ENCODE measurements at places on chromosomes 3 and 15. TPM values are rescaled to one million over a fixed set of nuclear protein-coding genes. Genes with fewer than 3 reads are reported as not detected.

DNA sequence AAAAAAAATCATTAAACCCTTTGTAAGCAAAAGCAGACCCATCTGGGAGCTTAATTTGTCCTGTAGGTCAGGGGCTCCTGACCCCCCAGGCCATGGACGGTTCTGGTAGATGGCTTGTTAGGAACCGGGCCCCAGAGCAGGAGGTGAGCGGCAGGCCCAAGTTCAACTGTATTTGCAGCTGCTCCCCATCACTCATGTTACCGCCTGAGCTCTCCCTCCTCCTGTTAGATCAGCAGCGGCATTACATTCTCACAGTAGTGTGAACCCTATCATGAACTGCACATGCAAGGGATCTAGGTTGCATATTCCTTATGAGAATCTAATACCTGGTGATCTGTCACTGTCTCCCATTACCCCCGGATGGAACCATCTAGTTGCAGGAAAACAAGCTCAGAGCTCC is 60.7 kb downstream of the FSIP1 start:
- DNase-seq = no peak

GRCh38 chr3:42042747-42043098 is 48.4 kb upstream of the TRAK1 start:
- DNase-seq = no peak

DNA sequence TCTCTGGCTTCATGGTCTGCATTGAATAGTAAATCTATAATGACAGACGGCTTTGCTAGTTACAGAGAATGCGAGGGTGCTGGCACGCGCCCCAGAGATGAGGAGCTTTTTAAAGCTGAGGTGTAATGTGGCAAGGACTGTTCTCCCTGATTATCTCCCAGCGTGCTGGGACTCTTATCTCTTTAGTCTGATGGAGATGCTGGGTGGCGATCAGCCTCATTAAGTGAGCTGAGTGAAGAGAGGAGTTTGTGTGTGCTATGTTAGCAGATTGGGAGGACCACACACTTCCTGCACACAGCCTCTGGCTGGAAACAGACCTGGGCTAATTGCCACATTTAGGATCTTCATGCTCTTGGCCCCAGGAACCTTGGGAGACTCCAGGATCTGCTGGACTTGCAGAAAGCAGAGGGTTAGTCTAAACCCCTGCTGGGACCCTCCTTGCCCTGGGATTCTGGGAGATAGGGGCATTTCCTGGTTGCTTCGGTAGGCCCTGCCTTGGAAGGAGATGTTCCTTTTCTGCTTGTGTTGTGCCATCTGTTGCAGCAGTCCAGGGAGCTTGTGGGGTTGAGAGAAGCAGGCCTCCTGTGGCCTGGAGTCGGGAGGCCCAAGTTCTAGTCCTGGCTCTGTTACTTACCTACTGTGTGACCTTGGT is 15.0 kb downstream of the PDIA5 start:
- DNase-seq = no peak

DNA sequence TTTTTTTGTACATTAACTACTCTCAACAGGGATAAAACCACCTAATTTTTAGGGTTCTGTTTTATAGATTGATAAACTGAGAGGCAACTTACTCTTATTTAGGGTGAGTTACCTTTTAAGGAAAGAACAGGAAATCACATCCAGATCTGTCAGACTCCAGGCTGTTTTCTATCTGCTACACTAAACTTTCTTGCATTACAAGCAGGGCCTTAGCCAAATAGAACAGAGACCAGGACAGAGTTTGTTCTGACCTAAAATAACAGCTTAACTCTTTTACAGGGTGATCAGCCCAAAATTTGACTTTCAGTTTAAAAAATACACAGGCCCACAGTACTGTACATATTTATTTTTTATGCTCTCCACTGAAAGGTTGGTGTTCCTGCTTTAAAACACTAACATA is 38.6 kb downstream of the SGO1 start:
- DNase-seq = no peak

DNA sequence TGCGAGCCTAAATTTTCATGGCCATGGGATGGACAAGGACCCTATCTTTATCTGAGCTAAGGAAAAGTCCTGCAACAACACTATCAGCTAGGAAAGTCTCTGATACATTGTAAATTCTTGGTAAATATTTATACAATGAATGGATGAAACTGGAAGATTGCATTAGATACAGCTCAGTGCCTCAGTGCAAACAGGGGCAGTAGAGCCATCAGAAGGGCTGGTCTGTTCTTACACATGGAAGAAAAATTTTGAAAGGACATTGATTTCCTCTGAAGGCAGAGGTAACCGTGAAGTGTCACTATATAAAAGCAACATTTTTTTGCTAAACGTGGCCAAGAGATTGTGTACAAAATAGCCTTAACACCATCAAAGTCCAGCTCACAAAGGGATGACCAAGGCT is 153.2 kb upstream of the GADL1 start:
- DNase-seq = no peak

DNA sequence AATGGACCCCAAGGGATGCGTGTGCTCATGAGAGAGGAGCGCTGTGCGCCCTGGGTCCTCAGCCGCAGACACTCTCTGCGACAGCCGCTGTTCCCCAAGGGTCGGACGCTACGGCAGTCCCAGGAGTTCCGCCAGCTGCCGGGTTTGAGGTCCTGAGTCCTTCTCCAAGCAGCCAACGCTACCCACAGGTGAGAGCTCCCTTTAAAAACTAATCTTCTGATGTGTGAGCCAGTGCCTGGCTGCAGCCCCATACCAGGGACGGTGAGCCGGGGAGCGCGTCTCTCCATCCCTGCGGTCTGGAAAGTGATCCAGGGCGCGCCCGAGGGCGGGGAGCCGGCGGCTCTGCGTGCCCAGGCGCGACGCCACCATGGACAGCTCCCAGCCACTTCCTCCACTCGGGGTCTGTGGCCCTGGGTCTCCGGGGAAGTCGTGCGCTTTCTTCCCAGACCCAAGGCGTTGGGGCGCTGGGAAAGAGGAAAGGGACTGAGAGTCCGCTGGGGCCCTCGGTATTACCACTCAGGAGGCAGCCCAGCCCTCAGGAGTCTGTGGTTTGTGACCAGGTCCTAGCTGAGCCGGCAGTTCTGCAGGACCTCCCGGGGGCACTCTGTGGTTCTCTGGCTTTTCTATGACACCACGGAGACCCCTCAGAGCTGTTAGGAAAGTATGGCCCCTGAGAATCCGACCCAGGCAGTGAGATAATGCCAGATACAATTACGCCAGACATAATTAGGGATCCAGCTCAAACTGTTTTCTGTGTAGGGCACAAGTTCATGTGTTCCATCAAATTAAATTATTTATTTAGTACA is 1.4 kb downstream of the CEMIP start:
- peak; percentile 33 for DNase-seq

GRCh38 chr3:25349828-25350724 is 78.0 kb upstream of the RARB start:
- no peak for DNase-seq

GRCh38 chr3:123679712-123680386 is 95.0 kb upstream of the HACD2 start:
- peak; percentile 63 for DNase-seq

GRCh38 chr15:74272812-74273211 is 36.7 kb downstream of the CCDC33 start:
- no peak for DNase-seq

DNA sequence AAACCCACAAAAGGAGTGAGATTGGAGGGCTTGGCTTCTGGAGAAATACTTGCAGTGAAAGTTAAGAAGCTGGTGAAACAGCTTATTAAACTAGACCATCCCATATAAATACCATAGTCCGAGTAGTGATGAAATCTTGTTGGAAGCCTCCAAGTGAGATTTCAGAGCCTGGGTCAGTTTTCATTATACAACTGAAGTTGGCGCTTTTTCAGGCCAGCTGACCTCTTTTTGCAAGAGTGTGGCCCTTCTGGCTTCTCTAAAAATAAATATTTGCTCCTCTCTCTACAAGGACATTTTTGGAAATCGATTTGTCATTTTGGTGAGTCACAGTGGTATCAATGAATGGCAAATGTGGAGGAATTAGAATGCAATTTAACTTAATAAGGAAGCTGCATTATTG is 51.2 kb upstream of the THRB start:
- peak; percentile 24 for DNase-seq

GRCh38 chr3:94156626-94157025 is 93.8 kb downstream of the NSUN3 start:
- no peak for DNase-seq

GRCh38 chr3:66401157-66401550 is 99.7 kb downstream of the LRIG1 start:
- peak; percentile 12 for DNase-seq

GRCh38 chr3:114645392-114645791 is 351.6 kb downstream of the TIGIT start:
- DNase-seq = no peak

GRCh38 chr15:60643555-60643954 is 164.6 kb upstream of the ICE2 start:
- no peak for DNase-seq

DNA sequence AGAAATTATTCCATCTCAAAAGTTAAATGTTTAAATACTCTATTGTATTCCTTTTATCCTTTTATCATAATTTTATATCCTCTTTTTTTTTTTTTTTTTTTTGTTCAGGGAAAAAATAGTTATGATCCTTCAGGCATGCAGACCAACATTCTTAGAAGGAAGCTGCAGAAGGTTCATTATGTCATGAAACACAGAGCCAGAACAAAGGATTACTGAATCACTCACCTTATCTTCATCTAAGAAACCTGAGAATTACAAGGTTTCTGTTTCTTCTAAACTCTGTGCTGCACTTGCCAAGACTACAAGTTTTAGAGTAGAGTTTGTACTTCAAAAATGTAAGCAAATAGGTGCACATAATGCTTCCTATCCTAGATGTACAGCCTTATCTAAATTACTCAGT is 3.3 kb downstream of the PLCH1 start:
- DNase-seq = no peak

- no peak for DNase-seq
Observed at GRCh38 chr3:71168121-71168721, 415.3 kb downstream of the FOXP1 start.

GRCh38 chr3:53104762-53105161 is 25.5 kb downstream of the RFT1 start:
- no peak for DNase-seq

- DNase-seq = peak; percentile 48
Observed at GRCh38 chr3:126356373-126357264, 589 bp downstream of the KLF15 start.

DNA sequence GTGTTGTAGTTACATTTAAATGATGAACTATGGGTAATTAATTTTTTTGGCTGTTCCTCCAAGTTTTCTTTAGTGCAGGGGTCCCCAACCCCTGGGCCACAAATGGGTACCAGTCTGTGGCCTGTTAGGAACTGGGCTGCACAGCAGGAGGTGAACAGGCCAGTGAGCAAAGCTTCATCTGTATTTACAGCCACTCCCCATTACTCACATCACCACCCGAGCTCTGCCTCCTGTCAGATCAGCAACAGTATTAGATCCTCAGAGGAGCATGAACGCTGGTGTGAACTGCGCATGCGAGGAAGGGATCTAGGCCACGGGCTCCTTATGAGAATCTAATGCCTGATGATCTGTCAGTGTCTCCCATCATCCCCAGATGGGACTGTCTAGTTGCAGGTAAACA is 75.9 kb upstream of the RPL35A start:
- no peak for DNase-seq

DNA sequence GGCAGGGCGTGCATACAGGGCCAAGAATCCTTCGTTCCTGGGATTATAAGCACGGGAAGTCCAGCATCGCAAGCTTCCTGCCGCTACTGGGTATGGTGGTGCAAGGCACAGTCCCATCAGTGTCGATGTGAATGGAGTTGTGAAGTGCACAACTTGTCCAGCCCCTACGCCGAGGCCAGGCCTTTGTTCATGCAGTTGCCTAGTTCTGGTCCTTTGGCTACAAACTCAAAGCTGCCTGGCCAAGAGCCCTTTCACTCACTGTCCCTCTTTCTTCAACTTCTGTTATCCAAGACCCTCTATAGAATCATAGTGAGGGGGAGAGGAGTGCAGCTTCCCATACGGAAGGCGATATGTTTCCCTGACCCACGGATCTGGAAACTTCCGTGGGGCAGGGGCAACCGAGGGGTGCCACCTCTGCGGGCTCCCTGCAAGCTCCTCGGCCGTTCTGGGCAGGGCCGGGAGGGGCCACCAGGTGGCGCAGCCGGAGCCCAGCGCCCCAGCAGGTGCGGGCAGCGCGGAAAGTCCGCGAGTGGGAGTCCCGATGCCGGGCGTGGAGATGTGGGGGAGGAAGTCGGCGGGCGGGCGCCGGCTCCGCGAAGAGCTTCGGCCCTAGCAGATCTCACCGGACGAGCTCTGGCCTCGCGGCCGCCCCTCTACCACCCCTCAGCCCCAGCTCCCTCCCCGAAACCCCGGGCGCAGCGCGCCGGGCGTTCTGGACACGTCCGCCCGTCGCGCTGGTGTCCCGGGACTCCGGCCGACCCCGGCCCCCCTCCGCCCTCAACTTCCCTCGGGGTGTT is 693 bp downstream of the RASGRP1 start:
- DNase-seq = no peak

- DNase-seq = peak; percentile 65
Observed at GRCh38 chr15:20341901-20342600, 199.5 kb downstream of the GOLGA6L6 start.

- no peak for DNase-seq
Observed at GRCh38 chr3:33918126-33918756, 119.8 kb downstream of the PDCD6IP start.

GRCh38 chr15:58573270-58573669 is 141.5 kb downstream of the LIPC start:
- DNase-seq = no peak

DNA sequence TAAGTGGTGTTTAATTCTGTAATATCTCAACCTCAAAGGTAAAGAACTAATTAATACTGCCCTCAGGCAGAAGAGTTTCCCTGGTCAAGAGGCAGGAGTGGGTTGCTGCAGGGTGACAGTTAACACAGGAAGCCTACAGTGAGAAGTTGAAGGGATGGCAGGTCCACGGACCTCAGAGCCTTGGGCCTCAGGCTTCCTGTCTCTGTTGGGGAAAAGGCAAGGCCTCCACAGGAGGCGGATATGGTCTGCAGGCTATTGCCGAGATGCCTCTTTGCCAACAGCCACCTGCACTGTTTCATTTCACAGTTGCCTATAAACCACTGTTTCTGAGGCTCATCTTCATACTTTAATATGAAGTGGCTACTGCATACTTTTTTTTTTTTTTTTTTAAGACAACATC is 33.3 kb upstream of the RPN1 start:
- DNase-seq = no peak

Gene CNTN3
- total RNA-seq = 0.85 TPM

Gene EIF1B
- 18.5 TPM for total RNA-seq

Gene FAM227B
- 13.0 TPM for total RNA-seq

Gene MAP6D1
- total RNA-seq = not detected

Gene RPL39L
- total RNA-seq = 145 TPM

Gene PYGO1
- total RNA-seq = 38.0 TPM

Gene ITIH3
- 11.8 TPM for total RNA-seq

Gene AMIGO3
- not detected for total RNA-seq

Gene KNG1
- total RNA-seq = not detected

Gene GP5
- 0.24 TPM for total RNA-seq

Gene SGO1
- not detected for total RNA-seq

Gene GPR149
- not detected for total RNA-seq

Gene CPLX3
- total RNA-seq = not detected
